Muscle of back (tissue), 13 donors: ENCODE measurements at places on chromosomes 11 and 22. TPM values are rescaled to one million over a fixed set of nuclear protein-coding genes. Genes with fewer than 3 reads are reported as not detected.

DNA sequence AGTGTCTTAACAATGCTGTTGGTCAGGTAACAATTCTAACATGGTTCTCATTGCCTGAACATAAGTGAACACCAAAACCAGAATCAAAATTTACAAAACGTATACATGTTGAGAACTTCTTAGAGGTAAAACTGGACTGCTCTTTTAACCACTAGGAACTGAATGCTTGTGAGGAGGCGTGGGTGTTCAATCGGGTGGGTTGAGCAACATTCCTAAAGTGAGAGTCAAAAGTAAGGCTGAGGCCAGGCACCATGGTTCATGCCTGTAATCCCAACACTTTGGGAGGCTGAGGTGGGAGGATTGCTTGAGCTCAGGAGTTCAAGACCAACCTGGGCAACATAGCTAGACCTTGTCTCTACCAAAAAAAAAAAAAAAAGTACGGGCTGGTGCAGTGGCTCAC lies 11.5 kb downstream of the PPME1 start:
- no peak for DNase-seq

GRCh38 chr22:32536352-32536751 lies 61.7 kb downstream of the FBXO7 start:
- DNase-seq: no peak

GRCh38 chr11:57699813-57700212 lies 12.2 kb downstream of the MED19 start:
- no peak for DNase-seq

- no peak for DNase-seq
Observed at GRCh38 chr11:36109850-36110606, 166.2 kb downstream of the LDLRAD3 start.

GRCh38 chr11:109733245-109733644 lies 311.3 kb downstream of the C11orf87 start:
- no peak for DNase-seq

DNA sequence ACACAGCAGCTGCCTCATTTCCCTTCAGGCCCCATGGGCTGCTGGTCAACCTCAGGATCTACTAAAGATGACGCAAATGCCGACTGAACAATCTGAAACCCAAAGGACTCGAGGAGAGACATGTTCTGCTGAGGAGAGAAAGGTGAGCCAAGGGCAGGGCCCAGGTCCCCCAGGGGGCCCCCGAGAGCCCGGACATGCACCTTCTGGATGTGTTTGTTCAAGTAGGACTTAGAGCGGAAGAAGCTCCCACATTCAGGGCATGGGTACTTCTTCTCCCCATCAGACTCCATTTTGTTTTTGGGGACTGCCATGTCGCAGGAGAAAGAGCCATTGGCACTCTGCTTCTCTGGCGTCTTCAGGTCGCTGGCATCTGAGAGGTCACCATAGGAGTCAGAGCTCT lies 19.3 kb downstream of the PATZ1 start:
- DNase-seq: no peak

GRCh38 chr11:120564573-120565311 lies 53.2 kb downstream of the GRIK4 start:
- DNase-seq: peak; percentile 21

- peak; percentile 78 for DNase-seq
Observed at GRCh38 chr11:64233913-64234586, at the start of gene VEGFB. Gene VEGFB, plus strand, starts transcription at chr11:64234584. Its CDS starts 250 bp downstream, at chr11:64234834.

DNA sequence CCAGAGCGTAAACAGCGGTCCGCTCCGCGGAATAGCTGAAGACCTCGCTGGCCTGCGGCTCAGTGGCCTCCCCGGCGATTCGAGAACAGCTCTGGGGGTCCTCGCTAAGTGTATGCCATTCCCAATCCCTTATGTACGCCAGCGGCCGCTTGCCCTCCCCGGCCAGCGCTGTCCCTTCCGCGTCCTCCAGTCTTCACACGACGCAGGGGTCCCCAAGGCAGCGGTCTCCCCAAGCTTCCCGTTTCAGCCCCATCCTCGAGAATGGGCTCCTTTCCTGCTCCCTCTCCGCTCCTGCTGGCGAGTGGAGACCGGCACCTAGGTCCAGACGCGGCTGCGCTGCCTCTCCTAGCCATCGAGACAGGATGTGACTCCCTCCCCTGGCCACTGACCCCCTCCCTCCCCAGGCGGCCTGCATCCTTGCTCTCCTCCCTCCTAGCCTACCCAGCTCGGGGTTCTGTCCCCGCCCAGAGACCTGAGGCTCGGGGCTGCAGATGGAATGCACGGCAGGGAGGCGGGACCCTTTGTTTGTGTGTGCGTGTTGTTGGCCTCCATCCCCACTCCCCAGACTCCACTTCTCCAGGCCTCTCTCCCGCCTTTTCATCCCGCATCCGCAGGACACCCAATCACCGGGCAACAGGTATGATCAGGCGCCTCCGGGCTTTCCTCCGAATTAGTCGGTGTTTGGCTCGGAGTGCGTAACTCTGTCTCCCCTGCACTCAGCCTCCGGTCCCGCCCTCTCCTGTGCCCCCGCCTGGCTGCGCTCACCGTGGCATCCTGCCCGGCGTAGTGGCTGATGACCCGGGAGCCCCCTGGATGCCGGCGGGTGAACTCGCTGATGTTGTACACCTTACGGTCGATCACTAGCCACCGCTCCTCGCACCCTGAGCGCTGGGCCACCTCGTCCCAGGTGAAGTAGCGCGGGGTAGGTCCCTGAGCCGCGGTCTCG lies 740 bp downstream of the FADS1 start:
- peak; percentile 60 for DNase-seq

CNGA4 gene
- 0.33 TPM for polyA plus RNA-seq

MYEOV gene
- 0.59 TPM for polyA plus RNA-seq

APOBEC3H gene
- polyA plus RNA-seq: not detected

YPEL1 gene
- polyA plus RNA-seq: 10.9 TPM

OR5P2 gene
- polyA plus RNA-seq: not detected
